Activated T-helper 1 cell treated with anti-CD3 and anti-CD28 coated beads, Interleukin-2, amount 50 U/mL, for 16 hours (primary cell): ENCODE measurements at places on chromosomes 4 and X.

DNA sequence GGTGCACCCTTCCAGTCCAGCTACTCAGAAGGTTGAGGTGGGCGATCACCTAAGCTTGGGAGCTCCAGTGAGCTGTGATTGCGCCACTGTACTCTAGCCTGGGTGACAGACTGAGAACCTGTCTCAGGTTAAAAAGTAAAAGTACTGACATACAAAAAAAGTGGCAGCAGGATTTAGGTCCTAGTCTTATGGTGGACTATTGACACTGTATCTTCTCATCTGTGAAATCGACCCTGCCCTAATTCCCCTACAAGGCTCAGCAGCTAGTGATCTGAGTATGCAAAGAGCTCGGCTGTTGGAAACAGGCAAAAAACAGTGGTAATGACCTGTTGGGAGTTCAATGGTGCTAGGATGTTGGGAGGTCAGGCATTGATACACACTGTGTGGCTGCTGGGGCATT, 57.0 kb downstream of the LEF1 start:
- DNase-seq: no peak

GRCh38 chr4:47494124-47494430, 9.0 kb downstream of the ATP10D start:
- DNase-seq: no peak

DNA sequence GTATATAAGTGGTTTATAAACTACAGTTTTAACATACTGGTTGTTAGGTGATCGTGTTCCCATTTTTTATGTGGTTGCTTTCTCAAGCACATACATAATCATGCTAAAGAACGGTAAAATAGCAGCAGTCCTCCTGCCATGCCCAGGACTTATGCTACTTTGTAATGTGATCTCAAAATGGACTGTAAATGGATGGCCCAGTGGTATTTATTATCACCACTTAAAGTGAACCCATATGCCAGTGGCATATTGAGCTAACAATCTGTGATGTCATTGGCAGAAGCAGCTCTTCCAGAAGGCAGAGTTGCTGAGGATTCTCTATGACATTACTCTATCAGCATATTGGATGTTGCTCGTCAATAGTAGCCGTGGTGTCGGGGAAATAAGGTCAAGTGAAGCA, 28.6 kb downstream of the ANK2 start:
- no peak for DNase-seq

DNA sequence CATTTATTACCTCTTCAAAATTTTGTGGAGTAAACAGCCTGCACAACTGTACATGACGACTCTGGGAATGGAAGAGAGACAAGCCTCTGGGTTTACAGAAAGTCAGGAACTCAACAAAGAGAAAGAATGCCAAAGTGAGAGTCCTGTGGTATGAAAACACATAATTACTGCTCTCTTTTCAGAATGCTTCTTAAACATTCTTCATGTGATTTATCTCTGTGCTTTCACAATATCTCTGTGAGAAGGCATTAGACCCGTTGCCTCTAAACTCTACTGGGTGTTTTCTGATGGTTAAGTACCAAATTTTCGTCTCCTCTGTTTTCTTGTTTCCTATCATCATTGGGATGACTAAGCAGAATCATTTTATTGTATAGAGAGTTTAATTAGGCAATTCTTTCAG, 966.6 kb upstream of the SLIT2 start:
- no peak for DNase-seq

DNA sequence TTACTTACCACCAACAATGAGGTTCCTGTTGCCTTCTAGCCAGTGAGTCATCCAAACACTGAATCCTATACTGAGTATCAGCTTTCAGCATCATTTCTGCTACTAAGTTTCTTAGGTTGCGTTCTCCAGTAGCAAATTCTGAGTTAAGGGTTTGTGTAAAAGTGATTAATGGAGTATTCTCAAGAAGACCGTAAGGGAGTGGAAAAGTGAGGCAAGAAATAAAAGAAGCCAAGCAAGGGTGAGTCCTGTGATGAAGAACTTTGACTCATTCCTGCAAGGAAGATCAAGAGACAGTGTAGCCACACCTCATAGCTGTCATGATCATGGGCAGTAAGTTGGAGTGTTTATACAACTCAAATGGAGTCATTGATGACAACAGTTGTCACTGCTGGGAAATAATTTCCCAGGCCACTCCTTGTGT, 446.2 kb downstream of the RAPGEF2 start:
- no peak for DNase-seq

DNA sequence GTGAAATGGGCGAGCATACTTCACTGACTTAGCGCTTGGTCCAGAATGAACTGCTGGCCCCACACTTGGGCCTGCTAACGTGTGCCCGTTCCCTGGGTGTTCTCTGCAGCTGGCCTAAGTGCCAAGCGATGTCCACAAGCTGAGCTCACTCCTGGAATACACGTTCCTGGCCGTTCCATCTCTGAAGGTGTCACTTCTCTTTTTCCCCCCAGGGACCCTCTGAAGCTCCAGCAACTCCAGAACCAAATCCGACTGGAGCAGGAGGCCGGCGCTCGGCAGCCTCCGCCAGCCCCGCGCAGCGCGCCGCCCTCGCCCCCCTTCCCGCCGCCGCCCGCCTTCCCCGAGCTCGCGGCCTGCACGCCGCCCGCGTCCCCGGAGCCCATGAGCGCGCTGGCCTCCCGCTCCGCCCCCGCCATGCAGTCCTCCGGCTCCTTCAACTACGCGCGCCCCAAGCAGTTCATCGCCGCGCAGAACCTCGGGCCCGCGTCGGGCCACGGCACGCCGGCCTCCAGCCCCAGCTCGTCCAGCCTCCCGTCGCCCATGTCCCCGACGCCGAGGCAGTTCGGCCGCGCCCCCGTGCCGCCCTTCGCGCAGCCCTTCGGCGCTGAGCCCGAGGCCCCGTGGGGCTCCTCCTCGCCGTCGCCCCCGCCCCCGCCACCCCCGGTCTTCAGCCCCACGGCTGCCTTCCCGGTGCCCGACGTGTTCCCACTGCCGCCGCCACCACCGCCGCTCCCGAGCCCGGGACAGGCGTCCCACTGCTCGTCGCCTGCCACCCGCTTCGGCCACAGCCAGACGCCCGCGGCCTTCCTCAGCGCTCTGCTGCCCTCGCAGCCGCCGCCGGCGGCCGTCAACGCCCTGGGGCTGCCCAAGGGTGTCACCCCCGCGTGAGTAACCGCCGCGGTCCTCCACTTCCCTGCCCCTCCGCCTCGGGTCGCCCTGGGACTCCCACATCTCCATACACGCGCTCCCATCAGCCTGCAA, 132.3 kb downstream of the CBR4 start:
- no peak for DNase-seq

GRCh38 chrX:110267874-110268273, 50.0 kb downstream of the AMMECR1 start:
- no peak for DNase-seq
